Activated CD8-positive, alpha-beta memory T cell treated with anti-CD3 and anti-CD28 coated beads for 24 hours (primary cell): ENCODE measurements at places on chromosomes 7 and 10.
A peak's percentile ranks its signal among the peaks of the same experiment; 100 is the strongest.

DNA sequence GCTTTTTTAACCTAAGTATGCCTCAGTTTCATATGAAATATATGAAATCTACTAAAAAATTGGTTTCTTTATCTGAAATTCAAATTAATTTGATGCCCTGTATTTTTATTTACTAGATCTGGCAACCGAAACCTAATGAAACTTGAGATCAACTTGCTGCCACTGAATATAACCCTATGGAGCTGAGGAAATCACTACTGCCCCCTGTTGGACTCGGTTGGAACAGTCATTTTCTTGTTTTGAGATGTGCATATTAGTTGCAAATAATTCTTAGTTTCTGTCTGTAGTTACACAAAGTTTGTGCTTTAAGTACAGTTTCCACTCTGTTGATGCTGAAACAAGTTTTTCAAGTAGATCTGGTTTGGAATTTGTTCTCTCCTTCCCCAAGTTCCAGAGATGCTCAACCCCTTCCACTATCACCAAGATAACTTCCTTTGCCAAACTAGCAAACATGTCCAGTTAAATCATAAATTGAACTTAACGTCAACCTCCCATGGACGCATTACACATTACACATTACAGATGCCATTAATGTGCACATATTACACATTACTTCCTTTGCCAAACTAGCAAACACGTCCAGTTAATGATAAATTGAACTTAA is 22.2 kb upstream of the EXOC4 start:
- peak; percentile 66 for DNase-seq

DNA sequence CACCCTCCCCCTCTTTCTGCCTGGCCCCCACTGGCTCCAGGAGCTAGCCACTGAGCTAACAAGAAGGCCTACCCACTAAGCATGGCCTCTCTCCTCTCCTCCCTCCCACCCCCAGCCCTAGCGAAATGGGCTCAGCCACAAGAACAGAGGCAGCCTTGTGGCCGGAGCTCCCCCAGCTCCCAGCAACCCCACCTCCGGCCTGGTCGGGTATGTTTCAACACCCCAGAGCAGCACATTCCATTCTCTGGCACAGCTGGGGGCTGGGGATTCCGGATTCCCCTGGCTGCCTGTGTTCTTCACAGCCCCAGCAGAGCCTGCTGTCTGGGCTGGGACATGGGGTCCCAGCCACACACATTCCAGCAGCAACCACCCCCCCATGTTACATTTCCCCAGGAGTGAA is 9.0 kb downstream of the SFRP5 start:
- no peak for DNase-seq

DNA sequence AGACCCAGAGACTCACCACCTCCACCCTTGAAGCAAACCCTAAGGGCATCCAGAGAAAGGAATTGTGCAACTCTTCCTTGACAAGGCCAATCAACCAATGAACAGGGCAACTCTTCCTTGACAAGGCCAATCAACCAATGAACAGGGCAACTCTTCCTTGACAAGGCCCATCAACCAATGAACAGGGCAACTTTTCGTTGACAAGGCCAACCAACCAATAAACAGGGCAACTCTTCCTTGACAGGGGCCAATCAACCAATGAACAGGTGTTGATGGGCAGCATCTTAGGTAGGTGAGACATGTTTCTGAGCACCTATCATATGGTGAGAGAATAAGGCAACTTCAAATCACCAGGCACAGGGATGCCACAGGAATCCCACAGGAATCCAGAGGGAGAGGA is 181.5 kb upstream of the RNF32 start:
- peak; percentile 24 for DNase-seq

GRCh38 chr7:122535086-122535485 is 163.8 kb downstream of the RNF133 start:
- DNase-seq = no peak

DNA sequence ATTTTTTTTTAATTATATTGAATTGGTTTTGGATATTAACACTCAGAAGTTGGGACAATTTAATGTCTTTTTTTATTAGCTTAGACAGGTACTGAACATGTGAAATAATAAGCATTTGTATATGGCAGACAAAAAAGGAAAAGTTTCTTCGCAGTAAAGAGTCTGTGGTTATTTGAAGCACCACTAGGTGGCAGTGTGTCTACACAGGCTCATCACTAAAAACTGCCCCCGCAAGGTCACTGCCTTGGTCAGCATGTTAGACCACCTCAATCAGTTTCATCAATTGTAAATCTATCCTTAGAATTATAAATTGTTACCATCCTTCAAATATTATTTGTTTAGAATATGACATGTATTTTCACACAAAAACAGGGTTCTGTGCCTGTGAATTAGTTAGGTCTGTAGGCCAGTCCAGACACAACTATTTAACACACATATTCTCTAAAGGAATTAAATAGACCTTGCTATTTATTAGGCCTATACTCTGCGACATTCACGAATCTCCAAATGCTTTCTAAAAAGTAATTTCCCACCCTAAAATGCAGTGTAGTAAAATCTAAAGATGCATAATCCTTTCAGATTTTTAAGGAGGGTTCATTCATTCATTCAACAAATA is 17.0 kb downstream of the PNLIPRP3 start:
- no peak for DNase-seq

DNA sequence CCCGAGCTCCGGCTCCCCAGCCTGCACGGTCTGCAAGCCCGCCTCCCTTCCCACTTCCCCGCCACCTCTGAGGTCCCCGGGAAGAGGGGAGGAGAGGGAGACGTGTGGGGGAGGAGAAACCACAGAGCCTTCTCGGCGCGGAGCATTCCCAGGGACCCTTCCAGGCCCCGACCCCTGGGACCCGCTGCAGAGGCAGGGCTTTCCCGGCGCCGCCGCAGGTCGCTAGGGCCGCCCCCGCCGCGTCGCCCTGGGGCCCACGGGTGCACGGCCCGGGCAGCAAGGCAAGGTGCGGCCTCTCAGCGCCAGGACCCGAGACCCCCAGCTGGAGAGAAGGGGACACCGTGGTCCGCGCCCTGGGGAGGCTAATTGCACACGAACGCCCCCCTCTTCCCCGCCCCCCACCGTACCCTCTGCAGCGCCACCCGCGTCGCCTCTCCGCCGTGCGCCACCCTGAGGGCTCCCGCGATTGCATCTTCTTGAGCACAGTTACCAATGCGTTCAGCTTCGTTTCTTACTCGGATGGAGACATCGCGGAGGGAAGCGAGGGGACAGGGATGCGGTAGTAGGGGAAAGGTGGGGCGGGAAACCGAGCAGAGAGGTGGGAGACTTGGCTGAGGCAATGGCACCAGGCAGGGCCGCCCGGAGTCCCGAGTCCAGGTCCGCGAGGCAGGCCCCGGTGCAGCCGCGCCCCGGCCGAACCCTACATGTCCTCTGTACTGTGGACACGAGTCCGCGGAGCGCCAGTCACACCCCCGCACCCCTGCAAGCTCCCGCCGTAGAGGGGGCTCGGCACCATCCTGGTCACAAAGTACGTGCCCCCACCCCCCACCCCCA is 28.9 kb downstream of the SKIDA1 start:
- DNase-seq = peak; percentile 83

GRCh38 chr10:109835257-109835656 is 88.1 kb downstream of the XPNPEP1 start:
- no peak for DNase-seq

DNA sequence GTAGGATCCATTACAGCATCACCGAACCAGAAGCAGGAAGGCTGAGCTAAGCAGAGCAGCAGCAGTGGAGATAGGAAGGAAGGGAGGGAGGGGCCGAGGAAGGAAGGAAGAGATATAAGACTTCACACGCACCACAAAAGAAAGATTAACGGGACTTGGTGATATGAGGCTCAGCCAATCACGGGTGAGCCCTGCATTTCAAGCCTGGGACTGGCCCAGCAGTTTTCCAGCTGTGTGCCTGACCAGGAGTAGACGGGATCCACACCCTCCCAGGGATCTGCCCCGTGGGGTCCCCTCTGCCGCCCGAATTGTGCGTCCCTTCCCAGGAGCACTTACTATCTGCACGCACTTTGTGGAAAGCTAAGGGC is 16.2 kb downstream of the ATG9B start:
- no peak for DNase-seq

DNA sequence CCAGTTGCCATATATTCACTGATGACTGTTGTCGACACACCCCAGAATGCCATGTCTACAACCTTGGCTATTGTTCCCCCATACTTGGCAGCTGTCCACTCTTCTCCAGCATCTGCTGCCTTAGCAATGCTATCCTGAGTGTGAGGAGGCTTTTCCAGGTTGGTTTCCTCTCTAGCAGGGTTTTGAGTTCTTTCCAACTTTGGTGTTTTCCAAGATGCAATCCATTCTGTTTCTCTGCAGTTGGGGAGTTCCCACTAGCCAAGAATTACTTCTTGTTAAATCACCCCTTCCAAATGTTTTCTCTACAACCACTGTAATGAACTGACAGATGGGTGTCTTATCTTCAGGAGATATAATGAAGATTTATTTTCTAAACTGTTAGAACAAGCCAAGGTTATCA is 617.4 kb downstream of the CCSER2 start:
- DNase-seq = no peak

- DNase-seq = no peak
Observed at GRCh38 chr7:5426226-5426475, 2.5 kb upstream of the TNRC18 start.

DNA sequence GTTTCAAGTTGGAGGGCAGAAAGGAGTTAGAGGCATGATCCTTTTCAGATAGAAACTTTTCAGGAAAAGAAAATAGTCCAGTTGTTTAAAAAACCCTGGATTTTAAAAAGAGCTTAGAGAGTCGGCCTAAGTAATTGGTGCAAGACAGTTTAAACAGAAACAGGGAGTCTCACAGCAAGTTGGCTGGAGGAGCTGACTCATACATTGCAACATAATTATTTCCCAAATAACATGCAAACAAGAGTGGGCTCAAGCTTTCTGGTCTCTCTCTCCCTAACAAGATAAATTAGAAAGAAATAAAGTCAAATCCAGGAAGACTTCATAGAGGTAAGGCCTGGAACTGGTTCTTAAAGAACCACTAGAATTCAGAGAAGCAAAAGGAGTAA is 100.3 kb upstream of the AGBL3 start:
- DNase-seq = no peak

DNA sequence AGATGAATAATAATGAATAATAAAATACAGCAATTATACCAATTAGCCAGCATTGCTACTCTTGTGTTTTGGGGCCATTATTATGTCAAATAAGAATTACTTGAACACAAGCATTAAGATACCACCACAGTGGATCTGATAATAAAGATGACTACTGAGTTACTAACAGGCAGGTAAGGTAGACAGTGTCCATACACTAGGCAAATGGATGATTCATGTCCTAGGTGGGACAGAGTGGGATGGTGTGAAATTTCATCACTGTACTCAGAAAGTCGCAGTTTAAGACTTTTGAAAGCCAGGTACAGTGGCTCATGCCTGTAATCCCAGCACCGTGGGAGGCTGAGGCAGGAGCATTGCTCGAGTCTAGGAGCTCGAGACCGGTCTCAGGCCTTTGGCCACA is 8.7 kb upstream of the UNC5B start:
- DNase-seq = no peak

GRCh38 chr7:88071994-88072714 is 138.1 kb downstream of the ADAM22 start:
- no peak for DNase-seq

DNA sequence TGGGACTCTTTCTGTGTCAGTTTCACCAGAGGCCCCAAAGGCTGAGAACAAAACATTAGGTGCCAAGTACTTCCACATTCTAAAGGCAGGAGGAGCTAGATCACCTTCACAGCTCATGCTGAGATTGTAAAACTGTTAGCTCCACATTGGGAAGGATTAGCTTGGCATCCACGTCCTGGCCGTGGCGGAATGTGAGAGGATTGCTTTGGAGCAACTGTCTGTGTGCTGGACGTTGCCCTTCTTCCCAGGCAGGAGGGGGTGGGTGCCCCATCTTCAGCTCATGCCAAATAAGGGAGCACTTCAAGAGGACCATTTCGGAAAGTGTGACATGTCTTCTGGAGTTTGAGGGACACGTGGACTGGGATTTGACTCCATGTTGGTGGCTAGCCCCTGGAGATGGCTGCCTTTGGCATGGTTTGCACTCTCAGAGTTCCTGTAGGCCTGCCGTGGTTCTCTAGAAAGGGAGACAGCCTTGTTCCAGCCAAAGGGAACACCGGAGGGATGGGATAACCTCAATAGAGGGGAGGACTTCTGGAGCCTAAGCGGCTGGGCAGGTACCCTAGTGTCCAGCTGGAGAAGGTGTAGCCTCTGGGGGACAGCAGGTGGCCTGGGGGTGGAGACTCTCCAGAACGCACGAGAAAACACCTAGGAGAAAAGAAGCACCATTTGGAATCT is 19.9 kb upstream of the FMC1 start:
- no peak for DNase-seq

DNA sequence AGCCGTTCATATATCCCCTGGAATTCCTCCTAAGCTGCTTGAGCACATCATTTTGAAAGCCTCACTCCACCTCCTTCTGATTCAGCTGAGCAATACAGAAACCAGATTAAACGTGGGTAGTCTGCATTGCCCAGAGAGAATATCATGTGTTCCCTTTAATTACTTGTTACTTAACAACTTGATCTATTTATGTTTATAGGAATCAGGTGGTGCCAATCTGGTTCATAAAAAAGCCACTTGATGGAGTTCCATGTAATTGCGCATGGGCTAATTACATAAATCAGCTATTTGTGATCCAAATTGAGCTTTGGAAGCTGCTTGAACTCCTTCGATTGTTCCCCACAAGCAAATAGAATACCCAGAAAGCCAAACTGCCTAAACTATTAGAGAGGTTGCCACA is 114.7 kb upstream of the ADCY1 start:
- DNase-seq = no peak

DNA sequence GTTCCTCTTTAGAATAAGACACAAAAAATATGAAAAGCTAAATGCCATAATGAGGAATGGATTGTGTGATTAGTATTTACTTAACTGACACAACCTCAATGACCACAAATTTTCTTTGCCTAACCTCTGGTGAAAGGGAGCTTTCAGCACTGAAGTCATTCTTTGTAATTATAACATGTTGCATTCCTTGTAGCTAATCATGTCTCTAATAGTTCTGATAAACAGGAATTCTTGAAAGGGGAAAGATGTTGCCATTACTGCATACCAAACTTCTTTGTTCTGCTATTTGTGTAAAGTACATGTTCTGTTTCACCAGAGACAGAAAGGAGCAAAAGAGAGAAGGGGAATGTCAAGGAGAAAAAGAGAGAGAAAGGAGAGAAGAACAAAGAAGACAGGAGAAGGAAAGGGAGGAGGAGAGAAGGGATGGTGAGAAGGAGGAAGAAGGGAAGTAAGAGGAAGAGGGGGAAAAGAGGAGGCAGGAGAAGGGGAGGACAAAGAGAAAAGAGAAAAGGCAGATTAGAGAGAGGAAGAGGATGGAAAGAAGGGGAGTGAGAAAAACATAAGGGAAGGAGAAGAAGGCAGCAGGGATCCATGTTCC is 120.9 kb downstream of the SEMA3D start:
- no peak for DNase-seq

GRCh38 chr7:76296743-76297740 is 5.4 kb upstream of the HSPB1 start:
- DNase-seq = no peak

- DNase-seq = peak; percentile 4
Observed at GRCh38 chr7:47411281-47411869, 170.5 kb downstream of the TNS3 start.

DNA sequence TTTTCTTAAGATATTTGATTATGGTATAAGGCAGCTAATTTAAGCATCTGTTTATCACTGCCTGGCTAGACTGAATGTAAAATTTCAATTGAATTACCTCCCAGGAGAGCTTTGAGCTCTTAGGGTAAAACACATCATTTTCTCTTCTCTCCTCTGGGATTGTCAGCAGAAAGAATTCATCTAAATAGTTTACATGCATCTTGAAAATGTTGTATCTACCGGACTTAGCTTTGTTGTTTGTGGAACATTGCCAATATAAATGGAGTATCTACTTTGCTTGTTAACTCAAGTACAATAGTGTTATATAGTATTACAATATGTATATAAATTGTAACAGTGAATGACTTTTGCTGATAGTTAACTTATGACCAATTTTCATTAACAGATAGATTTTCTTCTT is 73.3 kb downstream of the TAF3 start:
- no peak for DNase-seq
